NCI-H2029 (cell line): ENCODE measurements at places on chromosomes 4 and X.

DNA sequence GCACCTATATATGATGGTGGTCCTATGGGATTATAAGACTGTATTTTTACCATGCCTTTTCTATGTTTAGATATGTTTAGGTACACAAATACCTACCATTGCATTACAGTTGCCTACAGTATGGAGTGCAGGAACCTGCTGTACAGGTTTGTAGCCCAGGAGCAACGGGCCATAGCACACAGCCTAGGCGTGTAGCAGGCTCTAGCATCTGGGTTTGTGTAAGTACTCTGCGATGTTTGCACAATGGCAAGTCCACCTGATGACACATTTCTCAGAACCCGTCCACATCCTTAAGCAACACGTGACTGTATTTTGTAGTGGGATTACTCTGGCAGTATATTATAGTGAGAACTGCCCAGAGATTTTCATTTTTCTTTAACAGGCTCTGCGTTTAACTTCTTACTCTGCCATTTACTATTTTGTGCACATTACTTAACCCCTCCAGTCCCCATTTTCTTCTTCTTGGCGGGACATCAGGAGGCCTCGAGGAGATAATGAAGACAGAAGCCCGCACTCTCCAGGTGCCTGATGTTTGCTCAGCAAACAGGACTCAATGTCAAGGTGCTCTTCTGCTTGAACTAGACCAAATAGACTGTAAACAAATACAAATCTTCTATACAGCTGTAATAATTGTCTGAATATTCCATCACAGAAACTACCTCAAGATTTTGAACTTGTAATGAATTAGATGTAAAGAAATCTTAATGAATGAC lies 102.0 kb upstream of the PDLIM3 start:
- DNase-seq: peak; percentile 38

DNA sequence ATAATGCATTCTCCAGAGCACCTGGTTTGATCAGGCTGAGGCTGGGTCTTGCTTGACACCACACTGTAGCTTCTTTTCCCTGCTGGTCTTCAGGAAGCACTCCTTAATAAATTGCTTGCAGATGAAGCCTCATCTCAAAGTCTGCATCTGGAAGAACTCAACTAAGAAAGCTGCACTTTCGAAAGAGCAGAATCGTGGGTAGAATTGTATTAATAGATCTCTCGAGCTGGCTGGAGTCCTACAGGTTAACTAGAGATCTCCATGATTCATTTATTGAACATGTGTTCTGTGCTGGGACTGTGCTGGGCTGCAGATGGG lies 152.7 kb downstream of the STK32B start:
- DNase-seq: no peak

GRCh38 chr4:22745234-22745633 lies 52.5 kb downstream of the GBA3 start:
- no peak for DNase-seq

- peak; percentile 90 for DNase-seq
Measured at GRCh38 chr4:1693131-1693896, 9.2 kb upstream of the FAM53A start.

- DNase-seq: peak; percentile 7
Measured at GRCh38 chr4:69689599-69689998, 36.6 kb upstream of the UGT2A1 start.

GRCh38 chrX:138890491-138890890 lies 179.0 kb upstream of the FGF13 start:
- no peak for DNase-seq

- DNase-seq: no peak
Measured at GRCh38 chrX:105323928-105324327, 103.4 kb upstream of the TEX13A start.

DNA sequence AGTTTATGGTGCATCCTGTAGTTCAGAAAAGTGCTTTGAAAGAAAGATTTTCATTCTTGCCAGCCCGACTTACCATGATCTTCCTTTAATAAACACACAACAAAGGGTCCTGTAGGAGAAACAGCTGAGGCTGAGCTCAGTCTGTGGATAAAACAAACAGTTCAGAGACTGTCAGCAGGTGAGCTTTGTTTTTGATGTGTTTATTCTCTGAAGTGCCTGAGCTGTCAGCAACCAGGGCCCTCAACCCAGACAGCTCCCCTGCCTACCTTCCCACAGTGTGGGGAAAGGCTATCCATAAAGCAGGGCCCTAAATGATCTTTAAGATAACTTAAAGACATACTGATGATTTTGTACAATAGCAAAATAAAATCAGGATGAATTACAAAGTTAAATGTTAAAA lies 459.2 kb upstream of the GALNT7 start:
- DNase-seq: no peak

GRCh38 chr4:38967260-38968095 lies 64.7 kb downstream of the TMEM156 start:
- DNase-seq: no peak
